AML-193 (cell line): ENCODE measurements at places on chromosomes 2 and 18.

- DNase-seq = no peak
These were observed 118.1 kb upstream of the FN1 start for GRCh38 chr2:215553946-215554345.

DNA sequence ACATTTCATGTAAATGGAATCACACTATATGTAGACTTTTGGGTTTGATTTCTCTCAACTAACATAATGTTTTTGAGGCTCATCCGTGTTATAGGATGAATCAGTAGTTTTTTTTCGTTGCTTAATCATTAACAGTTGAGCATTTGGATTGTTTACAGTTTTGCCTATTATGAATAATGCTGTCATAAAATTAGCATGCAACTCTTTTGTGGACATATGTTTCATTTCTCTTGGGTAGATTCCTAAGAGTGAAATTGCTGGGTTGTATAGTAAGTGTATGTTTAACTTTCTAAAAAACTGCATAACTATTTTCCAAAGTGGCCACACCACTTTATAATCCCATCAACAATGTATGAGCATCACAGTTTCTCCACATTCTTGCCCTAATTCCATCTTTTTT, 7.7 kb upstream of the RHBDD1 start:
- no peak for DNase-seq

DNA sequence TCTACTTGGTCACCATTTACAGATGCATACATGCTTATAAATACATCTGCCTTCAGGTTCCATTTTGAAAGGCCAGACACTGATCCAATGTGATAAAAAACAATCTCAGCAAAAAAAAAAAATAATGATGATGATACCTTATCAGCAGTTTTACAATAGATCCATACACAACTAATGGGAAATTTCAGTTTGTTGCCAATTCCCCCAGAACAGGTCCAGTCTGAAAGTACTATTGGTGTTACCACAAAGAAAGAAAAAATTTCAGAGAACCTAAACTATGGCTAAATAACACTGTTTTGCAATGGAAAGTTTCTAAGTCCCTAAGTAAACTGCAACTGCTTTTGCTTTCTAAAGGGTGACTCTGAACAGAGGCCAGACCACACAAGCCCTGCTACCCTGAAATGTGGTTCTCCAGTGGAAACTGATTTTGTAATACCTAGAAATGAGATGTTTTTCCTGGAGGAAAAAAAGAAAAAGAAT, 54.1 kb downstream of the LPIN2 start:
- DNase-seq = peak; percentile 49

DNA sequence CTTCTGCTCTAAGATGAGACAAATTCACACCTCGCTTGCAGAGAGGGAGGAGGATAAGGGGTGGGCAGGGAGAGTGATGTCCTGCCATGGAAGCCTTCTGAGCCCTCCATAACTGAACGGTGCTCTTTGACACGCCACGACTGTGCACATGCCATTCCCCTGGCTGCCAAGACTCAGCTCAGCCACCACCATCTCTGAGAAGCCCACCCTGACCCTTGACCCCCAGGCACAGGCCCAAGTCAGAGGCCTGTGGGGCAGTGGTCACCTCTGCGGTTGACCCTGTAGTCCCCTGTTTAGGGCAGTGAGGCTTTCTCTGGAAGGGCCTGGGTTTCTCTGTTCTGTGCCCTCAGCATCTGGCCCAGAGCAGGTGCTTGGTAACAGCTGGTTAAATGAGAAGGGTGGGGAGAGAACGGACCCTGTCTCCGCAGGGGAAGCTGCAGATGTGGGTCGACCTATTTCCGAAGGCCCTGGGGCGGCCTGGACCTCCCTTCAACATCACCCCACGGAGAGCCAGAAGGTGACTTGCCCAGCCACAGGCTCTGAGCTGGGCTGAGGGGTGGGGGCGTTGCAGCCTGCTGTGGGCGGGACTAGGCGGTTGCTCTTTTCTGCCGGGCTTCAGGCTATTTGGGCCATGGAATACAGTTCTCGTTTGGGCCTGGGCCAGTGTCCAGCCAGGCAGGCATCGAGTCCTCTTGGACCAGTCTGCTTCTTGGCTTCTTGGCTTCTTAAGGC, 215.1 kb downstream of the DYSF start:
- no peak for DNase-seq

DNA sequence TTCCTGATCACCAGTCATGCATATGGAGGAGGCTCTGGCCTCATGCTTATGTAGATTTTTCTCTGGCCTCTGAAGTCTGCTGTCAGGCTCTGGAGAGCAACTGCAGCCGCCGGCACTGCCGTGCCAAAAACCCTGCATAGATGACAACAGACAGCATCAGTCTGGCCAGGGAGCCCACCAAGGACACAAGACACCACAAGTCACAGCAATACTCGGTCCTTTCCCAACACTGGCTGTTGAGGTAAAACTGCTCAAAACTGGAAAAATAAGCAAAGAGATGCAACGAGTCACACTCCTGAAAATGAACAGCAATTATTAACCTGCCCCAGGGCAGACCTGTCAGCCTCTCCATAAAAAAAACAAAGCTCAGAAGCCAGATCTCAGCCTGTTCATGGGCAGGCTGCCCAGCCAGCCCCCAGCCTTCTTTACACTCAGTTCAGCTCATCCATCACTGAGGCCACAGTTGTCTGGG, 186.0 kb upstream of the RAB6C start:
- no peak for DNase-seq

GRCh38 chr2:12763486-12763885, 46.8 kb downstream of the TRIB2 start:
- DNase-seq = no peak

DNA sequence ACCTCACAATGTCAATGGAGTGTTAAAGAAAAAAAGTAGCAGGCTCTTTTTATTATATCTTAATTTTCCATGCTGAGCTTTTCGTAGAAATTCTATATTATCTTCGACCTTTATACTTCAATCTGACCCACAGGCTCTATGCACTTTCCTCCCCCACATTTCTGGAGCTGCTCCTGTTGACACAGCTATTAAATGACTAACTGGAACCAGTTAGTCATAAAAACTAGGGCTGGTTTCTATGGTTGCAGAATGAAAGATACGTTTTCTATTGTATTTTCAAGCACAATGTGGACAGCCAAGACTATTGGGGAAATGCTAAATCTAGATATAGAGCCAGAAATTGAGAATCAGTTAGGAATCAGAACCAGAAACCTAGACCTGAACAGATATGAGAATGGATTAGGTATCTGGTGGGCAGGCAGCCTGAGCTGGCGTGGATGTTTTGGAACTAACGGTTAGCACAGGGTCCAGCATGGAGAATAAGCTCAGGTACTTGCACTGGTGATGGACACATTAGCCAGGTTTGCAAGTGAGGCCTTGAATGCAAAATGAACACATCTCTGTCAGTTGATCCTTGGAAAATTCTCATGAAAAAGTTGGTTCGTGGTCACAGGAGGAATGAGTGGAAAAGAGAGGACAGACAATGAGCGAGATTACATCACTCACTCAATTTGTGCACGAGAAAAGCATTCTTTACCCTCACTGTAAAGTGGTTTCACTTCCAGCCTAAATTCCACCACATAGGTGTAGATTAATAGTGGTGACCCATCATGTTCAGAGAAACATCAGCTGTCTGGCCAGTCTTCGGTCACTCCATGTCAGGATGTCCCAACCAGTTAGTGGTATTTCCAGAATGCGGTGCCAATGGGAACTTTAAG, 144.6 kb upstream of the EPHA4 start:
- DNase-seq = no peak

GRCh38 chr2:128714851-128715312, 396.2 kb upstream of the HS6ST1 start:
- DNase-seq = peak; percentile 2

DNA sequence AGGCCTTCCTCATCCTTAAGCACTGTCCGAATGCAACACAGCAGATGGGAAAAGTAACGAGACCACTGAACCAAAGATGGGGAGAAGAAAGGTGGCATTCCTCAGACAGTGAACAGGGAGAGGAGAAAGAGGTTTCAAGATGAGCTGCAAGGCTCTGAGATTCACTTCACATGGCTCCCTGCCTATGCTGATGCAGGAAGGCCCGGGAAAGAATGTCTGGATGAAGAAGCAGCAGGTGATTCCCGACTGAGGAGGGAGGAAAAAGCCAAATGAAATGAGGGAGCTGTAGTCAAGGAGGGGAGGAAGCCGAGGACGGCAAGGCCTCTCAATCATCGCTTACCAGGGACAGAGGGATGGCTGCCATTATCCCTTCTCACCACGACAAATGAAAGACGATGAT, 98.5 kb upstream of the BOD1L2 start:
- DNase-seq = no peak

GRCh38 chr2:240932001-240932723, 26.0 kb downstream of the CROCC2 start:
- DNase-seq = no peak

GRCh38 chr18:55735199-55735855, 147.3 kb upstream of the TCF4 start:
- no peak for DNase-seq

DNA sequence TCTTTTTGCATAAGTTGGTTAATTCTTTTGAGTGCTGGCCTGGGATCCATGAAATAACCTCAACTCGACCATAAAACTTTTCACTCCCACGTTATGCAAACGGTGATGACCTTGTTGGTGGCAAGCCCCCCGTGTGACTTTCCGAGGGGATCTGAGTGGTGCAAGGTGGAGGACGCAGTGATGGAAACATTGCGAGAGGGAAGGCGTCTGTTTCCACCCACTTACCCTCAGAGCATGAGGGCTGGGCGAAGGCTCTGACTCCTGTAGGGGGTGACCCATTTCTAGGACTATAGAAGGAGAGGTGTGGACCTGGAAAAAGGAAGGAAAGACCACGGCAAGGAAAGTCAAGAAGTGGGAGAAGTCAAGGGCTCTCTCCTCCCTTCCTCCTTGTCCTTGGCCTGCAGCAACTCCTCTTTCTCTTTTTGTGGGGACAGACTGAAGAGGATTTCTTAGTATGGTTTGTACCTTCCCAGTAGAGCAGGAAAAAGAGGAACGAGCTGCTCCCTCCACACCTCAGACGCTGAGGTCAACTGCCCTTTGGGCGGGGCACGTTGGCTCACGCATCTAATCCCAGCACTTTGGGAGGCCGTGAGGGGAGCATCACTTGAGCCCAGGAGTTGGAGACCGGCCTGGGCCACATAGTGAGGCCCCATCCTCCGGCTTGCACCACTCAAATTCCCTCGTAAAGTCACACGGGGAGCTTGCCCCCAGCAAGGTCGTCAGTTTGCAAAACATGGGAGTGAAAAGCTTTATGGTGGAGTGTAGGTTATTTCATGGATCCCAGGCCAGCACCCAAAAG, 15.5 kb upstream of the CD8A start:
- DNase-seq = no peak

DNA sequence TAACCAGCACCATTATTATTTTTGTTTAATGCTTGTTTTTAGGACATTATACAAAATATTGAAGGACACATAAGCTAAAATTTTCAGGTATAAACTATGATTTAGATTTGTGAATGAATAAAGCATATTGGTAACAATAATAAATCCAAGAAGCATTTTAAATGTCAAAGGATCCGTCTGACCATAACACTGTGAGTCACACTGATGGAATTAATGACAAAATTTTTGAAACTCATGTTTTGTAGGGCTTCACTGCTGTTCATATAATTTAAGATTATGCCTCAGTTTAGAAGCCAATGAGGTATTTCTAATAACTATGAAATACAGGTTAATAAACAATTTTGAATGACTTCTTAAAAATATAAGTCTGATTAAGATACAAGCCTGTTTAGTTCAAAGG, 124.6 kb downstream of the TMEFF2 start:
- no peak for DNase-seq

- peak; percentile 65 for DNase-seq
These were observed 6.2 kb upstream of the TMEM87B start for GRCh38 chr2:112048887-112049286.

DNA sequence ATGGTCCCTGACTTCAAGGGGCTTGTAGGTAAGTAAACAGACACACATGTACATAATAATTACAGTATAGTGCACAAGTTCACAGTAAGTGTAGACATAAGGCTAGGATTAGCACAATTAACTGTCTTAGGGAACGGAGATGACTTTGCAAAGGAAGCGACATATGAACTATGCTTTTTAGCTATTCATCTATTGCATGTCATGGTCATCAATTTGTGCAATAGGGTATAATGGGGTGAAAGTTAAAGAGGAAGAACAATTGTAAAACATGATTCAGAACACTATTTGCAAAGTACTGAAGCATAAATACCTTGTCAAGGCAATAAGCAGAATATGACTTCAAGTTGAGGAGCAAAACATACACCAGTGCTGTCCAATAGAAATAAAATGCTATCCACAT, 112.3 kb upstream of the SLC8A1 start:
- peak; percentile 6 for DNase-seq

GRCh38 chr18:42310956-42311355, 355.9 kb downstream of the PIK3C3 start:
- DNase-seq = no peak

GRCh38 chr2:11417946-11418585, 47.9 kb downstream of the E2F6 start:
- DNase-seq = peak; percentile 10

GRCh38 chr2:102483086-102483485, 10.1 kb downstream of the SLC9A4 start:
- DNase-seq = no peak

DNA sequence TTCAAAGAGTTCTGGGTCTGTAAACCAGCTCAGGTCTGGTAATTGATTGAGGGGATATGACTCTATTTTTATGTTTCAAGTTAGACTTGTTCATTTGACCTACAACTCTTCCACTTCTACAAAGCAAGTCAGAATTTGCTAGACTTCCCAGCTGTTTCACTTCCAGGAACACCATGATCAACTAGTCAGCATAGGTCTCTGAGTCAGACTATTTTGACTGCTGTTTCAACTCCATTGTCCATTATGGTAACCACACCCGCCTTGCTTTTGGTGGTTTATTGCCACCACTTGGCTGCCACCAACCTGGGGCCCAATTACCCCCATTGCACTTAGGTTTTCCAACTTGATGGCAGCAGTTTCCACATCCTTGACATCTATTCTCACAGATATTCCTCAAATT, 116.6 kb downstream of the LAMA3 start:
- no peak for DNase-seq

GRCh38 chr2:23478933-23479683, 94.1 kb downstream of the KLHL29 start:
- DNase-seq = no peak

DNA sequence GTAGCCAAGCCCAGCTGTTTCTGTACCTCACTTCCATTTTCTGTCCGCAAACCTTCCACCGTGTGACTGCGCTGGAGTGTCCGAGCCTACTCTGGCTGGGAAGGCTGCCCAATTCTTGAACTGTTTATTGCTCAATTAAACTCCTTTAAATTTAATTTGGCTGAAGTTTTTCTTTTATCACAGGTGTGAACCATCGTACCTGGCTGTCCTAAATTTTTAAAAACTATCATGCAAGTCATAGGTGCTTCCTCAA, 6.2 kb upstream of the RNU2-63P start:
- no peak for DNase-seq

DNA sequence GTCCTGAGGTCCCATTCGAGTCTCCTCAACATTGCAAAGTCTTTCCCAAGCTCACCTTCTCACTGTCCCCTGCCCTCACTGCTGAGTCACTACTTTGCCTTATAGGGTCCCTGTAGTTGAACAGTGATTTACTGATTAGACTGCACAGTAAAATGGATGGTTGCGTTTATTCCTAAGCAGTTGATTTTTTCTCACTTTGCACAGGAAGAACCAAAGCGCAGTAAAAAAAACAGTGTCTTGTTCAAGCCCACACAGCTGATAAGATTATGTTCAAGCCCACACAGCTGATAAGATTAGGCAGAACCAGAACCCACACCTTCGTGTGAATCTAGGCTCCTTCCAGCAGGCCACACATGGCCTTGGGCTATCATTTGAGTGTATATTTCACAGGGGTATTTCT, 215.3 kb upstream of the COPS8 start:
- no peak for DNase-seq

- no peak for DNase-seq
These were observed 1317.7 kb upstream of the ACVR2A start for GRCh38 chr2:146527166-146527565.
